Mesothelial cell of epicardium (in vitro differentiated cells): ENCODE measurements at places on chromosomes 3 and 15.

- no peak for DNase-seq
These were observed 61.0 kb downstream of the OCA2 start for GRCh38 chr15:28037969-28038590.

DNA sequence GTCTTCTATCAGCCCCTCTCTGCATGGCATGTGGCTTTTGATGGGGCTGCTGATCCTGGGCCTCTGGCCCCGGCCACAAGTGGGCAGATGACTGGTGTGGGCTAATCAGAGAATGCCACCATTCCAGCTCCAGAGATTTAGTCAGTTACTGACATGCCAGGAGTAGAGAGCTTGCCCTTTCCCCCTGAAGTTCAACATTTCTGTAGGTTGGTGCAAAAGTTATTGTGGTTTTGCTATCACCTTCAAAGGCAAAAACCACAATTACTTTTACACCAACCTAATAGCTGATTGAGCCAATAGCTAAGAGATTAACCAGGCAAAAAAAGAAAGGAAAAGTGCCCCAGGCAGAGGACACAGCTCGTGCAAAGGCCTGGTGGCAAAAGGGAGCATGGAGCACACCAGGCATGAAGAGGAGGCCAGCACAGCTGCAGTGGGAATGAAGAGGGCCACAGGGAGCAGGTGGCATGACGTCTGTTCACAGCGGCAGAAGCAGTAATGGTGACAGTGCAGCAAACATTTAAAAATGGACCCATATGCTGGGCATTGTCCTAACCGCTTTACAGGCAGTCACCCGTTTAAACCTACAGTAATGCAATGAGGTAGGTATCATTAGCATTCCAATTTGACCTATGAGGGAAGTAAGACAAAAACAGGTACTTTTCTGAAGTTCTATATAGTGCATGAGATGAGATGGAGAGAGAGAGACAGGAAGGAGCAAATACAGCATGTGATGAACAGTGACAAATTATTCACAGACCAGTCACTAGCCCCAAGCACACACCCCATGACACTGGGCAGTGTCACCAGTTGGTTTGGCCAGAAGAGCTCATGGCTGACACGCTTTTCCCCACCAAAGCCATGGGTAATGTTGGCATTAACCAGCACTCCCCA is 373.0 kb upstream of the PROK2 start:
- no peak for DNase-seq

DNA sequence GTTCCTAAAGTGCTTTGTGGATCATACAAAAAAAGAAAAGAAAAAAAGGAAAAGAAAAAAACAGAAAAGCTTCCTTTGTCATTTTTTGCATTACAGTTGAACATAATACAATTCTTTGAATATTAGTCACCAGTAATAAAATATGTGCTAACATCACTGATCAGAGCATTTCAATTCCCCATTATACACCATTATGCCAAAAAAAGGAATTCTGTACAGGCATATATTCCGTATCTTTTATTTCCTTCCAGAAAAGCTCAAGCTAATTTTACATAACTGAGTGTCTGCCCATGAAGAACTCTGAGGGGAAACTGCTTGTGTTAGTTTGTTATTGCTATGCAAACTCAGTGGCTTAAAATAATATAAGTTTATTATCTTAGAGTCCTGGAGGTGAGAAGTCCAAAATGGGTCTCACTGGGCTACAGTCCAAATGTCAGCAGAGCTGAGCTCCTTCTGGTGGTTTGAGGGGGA is 377.9 kb downstream of the GAP43 start:
- no peak for DNase-seq

GRCh38 chr3:22996920-22997571 is 206.1 kb upstream of the UBE2E2 start:
- no peak for DNase-seq

DNA sequence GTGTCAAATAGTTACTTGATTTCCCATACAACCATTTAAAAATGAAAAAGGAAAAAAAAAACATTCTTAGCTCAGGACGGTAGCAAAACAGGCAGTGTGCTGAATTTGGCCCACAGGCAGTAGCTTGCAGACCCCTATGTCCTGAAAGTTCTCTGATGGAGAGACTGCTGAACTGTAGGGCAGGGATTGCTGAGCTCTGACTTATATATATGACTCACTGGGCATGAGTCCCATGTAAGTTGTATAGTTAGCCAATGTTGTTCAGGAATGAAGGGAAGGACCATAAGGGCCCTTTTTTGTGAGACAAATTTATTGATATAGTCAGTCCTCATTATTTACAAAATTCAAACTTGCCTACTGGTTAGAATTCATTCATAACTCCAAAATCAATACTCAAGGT is 36.9 kb upstream of the FRMD4B start:
- no peak for DNase-seq

- DNase-seq: no peak
These were observed 136.6 kb downstream of the TMCC1 start for GRCh38 chr3:129756871-129757270.

GRCh38 chr15:57343048-57343447 is 33.3 kb upstream of the CGNL1 start:
- DNase-seq: no peak

- no peak for DNase-seq
These were observed 6.1 kb upstream of the EIF2B5 start for GRCh38 chr3:184129012-184129411.

GRCh38 chr15:67419705-67420104 is 101.2 kb upstream of the C15orf61 start:
- no peak for DNase-seq

- no peak for DNase-seq
These were observed 39.2 kb downstream of the GOLGB1 start for GRCh38 chr3:121710347-121710746.

DNA sequence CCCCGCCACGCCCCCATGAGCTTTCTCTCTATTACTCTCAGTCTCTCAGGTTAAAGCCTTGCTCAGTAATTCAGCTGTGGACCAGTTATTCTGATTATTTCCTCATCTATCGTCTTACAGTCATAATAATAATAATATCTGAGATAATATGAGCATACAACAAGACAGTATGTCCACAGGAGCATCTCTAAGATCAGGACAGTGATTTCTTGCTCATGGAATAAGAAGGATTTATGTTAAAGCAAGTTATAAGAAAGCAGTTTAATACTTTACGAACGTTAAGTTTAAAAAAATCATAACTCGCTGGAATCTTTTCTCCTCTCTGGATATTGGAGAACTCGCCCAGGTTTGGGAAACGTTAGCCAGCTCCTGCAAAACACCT is 643 bp upstream of the LMCD1 start:
- DNase-seq: no peak

DNA sequence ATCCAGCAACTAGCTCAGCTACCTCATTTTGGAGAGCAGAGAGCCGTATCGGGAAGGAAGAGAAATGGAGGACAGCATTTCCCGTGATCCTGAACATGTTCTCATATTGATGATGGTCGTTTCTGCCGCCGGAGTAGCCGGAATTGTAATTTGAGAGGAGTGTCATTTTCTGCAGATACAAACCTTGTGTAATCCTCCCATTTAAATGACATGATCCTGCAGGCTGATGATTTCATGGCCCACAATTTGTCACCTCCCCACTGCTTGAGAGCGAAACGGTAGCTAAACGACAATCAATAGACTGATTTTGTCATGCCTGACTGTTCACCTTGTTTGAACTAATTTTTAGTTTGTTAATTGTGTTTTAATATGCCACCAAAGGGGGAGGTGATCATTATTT is 126.5 kb upstream of the CNTN6 start:
- DNase-seq: no peak

GRCh38 chr15:67098768-67099282 is 33.4 kb downstream of the SMAD3 start:
- DNase-seq: no peak

GRCh38 chr3:182501856-182502255 is 291.4 kb upstream of the ATP11B start:
- no peak for DNase-seq
